ENCODE measurements at places on chromosomes 4 and X.

DNA sequence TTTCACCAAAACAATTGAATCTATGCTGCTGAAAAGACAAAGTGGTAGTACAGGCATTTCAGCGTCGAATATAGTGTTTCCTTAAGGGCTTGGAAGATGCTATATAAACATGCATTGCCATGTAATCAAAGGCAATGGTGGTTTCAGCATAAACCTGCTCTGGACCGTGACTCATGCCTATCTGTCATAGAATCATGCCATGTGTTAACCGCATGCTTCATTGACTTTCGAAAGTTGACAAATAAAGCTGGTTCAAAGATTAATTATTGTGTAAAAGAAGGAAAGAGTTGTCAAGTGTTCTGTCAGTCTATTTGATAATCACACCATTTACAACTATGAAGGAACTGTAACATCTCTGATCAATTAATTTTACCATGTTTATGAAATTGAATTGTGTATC, 83.2 kb downstream of the FUNDC1 start:
- no peak for DNase-seq

- no peak for DNase-seq
Measured at GRCh38 chr4:120723986-120724385, 198.5 kb downstream of the PRDM5 start.

- DNase-seq: no peak
Measured at GRCh38 chrX:65706041-65706828, 38.8 kb downstream of the MSN start.

GRCh38 chrX:73977542-73978169, 326.3 kb upstream of the ZCCHC13 start:
- DNase-seq: no peak

- no peak for DNase-seq
Measured at GRCh38 chr4:141580523-141580922, 55.9 kb upstream of the IL15 start.

DNA sequence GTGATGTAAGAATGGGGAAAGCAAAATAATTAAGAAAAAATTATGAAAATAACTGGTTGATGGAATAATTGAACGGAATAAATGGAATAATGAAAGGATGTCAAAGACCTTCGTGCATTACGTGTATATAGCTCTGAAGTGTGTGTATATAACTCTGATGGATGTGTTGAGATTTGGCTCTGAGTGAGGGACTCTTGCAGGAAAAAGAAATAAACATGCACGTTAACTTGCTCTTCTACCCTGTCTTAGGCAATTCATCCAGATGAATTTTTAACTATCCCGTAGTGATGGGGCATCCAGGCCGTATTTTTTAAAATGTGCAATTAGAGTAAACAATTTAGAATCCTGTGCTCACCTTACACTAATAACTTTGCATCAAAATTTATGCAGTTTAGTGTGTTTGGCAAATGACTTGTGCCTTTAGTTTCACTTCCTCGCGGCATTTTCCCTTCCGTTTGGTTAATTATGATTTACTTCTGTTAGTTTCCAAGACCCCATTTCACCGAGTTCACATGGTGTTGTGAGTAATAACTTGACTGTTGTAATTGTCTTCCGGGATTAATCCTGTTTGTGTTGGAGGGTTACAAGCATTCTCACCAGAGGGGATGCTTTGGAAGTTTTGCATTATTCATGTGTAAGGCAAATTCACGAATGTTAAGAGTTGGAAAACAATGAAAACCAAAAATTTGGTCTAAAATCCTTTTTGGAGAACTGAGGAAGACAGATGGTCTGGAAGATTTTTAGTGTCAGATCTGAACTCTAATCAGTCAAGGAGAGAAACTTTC, 256.5 kb upstream of the FAT1 start:
- no peak for DNase-seq

GRCh38 chr4:36337665-36338185, 56.3 kb downstream of the DTHD1 start:
- DNase-seq: no peak

DNA sequence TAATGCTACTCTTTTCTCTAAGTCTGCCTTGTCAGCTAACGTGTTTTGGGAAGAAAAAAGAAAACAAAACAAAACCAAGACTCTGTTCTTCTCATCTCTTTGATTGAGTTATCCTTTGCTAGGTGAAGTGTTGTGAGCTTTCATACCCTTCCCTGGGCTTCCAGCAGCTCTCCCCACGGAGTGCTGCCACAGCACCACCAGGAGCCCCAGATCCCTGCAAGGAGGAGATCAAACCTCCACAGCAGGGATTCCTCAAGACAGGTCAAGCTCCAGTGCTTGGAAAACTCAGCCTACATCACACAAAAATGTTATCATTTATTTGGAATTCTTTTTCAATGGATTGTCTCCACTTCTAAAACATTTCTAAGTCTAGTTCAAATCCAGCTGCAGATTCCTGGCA, 1981.9 kb upstream of the TENM3 start:
- no peak for DNase-seq

- DNase-seq: no peak
Measured at GRCh38 chr4:184280137-184280536, 62.5 kb upstream of the ENPP6 start.
